T-helper 17 cell (primary cell): ENCODE measurements at places on chromosomes 12 and 14.

DNA sequence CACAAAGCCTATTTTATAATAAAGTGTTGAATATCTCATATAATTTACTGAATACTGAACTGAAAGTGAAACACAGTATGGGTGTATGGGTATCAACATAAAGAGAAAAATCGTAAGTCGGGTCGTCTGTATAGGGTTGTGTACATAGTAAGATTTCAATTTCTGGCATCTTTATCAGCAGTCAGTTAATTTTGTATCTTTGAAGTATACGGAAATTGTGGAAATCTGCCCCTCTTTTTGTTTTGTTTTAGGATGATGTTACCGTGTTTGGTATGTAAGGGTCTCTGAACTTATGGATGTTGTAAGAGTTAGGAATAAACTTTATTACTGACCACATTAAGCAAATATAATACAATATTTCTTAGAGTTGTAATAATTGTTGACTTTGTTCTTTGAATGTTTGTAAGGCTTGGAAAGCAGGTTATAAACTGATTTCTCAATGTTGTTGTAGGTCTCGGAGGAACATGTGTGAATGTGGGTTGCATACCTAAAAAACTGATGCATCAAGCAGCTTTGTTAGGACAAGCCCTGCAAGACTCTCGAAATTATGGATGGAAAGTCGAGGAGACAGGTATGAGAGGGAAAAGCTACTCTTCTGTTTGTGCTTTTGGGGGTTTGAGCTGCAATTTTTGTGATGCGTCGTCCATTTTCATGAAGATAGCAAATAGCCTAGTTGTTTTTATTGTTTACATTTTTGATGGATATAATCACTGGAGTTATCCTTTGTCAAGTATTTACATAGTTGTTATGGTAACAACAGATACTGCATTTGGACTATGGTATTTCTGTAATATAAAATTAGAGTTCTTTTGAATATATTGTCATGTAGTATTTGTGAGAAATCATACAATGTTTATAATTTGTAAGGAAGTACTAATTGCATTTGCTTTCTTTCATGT is 12.0 kb downstream of the EID3 start:
- no peak for DNase-seq

- no peak for DNase-seq
Observed at GRCh38 chr12:22951206-22951605, 326.2 kb downstream of the ETNK1 start.

DNA sequence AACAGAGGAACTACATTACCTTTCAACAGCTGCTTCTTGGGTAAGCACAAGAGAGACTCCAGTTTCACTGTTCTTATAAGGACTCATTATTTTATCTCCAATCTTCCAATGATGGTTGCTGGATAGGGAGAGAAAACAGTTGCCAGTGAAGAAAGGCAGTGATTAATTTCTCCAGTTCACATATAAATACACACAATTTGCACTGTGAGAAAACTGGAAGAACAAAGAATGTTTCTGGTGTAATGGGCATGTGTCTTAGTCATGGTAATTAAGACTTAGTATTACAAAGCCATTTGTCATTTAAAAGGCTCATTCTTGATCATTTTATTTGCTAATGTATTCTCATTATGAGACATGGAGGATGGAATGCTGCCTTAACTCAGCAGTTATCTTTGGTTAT is 78.0 kb upstream of the FAR2 start:
- no peak for DNase-seq

GRCh38 chr12:56565510-56566101 is 44.0 kb downstream of the RBMS2 start:
- no peak for DNase-seq

DNA sequence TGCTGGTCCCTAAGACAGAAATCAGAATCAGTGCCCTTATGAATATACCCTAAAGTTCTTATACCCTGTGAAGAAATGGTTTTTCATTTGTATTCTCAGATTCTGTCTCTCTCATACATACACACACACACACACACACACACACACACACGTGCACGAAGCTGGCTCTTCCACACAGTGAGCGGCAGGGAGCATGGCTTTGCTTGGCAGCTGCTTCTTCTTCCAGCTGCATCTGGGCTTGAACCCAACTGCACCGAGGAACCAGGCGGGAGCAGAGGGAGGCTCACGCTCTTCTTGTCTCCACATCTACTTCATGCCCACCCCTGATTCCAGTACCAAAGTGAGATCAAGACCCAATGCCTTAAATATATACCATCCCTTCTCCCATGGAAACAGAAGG is 19.4 kb downstream of the GRIN2B start:
- DNase-seq, result no peak

DNA sequence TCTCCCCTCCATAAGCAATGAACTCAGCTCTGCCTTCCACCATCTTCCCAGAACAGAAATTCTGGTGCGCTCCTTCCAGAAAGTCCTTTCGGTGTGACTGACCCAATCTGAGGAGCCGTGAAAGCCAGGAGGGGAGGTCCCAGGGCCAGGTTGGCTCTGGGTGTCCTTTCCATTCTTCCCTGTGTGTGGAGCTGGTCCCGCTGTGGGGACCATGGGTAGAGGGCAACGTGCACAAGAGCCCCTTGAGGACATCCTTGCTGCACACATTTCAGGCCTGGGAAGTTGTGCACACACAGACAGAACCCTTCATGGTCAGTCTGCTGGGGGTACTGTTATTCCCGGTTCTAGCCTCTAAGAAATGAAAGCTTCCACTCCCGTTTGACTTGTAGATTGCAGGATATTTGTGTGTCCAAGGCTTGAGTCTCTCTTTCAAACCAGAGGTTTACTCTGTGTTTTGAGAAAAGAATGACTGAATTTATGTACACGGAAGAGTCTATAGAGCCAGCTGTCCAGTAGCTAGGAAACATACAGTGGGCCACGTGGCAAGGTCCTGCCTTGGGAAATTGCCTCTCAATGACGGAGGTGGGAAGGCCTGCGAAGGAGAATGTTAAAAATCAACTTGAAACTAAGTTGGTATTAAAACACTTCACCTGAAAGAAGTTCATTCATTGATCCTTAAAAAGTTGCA is 10.1 kb downstream of the NFKBIA start:
- no peak for DNase-seq

DNA sequence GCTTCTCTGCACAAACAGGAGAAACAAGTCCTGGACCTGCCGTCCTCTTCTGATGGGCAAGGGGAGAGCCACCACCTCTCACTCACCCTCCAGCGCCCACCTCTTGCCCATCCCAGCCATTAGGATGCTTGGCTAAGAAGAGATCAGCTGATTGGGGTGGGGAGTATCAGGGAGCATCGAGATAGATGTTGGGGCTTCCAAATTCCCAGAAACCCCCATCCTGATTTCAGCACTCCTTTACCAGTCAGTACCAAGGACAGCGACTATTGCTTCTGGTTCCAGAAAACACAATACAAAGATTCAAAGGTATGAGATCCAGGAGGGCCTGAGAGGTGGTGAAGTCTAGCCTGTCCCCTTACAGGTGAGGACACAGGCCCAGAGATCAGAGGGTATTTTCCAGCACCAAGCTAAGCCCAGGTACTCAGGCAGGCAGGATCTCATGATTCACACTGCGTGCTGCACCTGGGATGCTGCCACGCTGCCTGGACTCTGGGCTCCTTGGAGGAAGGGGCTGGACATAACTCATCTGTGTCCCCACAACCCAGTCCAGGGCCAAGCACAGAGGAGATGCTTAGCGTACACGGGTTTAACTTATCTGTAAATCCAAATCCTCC is 76.6 kb downstream of the TUNAR start:
- DNase-seq, result no peak

DNA sequence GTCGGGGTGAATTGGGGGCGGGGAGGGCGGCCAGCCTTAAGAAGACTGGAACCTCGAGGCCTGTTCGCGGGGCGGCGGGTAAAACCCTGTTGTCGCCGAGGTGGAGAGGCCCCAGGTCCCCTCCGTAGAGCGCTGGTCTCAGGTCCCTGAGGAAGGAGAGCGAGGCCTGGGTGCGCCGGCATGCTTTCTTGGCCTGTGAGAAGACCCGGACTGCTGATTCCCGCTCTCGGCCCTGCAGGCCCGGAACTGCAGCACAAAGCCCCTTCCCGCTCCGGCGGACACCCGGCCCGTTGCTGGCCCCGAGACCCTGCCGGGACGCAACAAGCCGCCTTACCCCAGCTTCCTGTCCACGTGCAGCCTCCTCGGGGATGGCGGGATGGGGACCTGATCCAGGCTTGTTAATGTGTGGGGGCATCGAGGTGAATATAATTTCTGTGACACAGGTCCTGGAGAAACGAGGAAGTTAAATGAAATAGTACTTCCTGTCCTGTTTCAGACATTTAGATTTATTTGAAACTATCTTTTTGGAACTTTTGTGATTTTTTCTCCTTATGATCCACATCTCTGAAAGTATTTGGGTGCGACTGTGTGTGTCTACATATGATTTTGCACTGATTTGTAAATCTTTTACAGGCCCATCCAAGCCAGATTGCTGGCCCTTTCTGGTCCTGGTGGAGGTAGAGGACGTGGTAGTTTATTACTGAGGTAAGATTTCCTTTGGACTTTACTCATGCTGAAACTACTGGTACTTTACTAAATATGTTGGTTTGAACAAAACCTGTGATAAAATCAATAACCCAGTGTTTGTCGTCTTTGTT is 600 bp downstream of the PNN start:
- DNase-seq, result no peak

DNA sequence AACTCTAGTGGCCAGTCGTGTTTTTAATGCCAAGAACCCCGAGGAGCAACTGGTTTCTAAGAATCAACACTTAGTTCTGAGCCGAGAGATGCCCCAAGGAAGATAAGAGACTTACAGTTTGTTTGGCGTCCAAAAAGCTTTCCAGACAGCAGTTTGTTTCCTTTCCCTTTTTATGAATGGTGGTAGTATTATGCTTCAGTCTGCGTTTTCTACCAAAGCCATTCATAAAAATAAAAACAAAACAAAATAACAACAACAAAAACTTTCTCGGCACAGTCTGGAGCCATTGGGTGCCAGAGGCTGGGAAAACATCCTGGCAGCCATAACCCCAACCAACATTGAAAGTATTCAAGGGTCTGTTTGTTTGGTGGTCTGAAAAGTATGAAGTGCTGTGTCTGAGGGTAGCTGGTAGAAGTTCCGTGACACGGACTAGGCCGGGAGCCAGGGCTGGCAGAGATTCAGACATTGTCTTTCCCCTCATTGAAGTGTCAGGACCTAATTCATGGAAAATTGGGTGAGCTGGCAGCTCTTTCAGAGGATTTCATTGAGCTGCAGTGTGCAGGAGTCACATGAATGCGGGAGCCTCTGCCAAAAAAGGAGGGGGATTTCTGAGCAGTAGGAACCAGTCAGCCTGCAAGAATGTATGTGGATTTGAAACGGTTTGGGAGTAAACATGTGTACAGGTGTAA is 124.2 kb downstream of the HMGA2 start:
- DNase-seq, result no peak

- DNase-seq, result no peak
Observed at GRCh38 chr12:3042394-3042793, 34.8 kb upstream of the TSPAN9 start.

DNA sequence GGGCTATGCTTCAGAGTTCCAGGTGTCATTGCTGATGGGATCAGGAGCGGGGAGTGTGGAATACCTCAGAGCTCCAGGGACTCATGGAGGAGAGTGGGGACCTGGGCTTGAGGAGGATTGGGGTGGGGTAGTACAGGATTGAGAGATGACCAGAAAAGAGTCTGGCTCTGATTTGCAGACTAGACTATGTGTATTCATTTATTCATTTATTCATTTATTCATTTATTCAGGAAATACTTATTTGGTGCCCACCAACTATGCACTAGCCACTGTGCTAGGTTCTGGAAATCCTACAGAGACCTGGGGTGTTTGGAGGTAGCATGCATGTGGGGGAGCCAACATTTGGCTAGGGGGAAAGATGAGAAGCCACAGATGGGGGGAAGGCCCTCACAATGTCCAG is 871 bp upstream of the KRT83 start:
- no peak for DNase-seq

GRCh38 chr14:101221549-101222160 is 318.1 kb upstream of the RTL1 start:
- no peak for DNase-seq

- DNase-seq, result no peak
Observed at GRCh38 chr14:49594347-49595091, 4.2 kb upstream of the LRR1 start.

- DNase-seq, result no peak
Observed at GRCh38 chr12:109483346-109483745, 5.9 kb downstream of the UBE3B start.

DNA sequence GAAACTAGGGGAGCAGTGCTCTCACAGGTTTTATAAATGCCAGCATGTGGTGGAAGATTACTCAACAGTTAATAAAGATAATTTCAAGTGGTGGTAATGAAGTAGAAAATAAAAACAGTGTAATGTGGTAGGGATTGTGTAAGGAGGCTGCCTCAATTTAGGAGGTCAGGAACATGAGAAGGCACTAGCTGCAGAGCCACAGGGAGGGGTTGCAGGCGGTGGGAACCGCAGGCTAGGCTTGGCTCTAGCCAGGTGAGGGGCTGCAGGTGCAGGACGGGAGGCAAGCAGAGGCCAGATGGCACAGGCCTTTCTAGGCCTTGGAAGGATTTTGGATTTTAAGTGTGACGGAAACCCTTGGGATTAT is 768 bp downstream of the METTL25 start:
- no peak for DNase-seq

DNA sequence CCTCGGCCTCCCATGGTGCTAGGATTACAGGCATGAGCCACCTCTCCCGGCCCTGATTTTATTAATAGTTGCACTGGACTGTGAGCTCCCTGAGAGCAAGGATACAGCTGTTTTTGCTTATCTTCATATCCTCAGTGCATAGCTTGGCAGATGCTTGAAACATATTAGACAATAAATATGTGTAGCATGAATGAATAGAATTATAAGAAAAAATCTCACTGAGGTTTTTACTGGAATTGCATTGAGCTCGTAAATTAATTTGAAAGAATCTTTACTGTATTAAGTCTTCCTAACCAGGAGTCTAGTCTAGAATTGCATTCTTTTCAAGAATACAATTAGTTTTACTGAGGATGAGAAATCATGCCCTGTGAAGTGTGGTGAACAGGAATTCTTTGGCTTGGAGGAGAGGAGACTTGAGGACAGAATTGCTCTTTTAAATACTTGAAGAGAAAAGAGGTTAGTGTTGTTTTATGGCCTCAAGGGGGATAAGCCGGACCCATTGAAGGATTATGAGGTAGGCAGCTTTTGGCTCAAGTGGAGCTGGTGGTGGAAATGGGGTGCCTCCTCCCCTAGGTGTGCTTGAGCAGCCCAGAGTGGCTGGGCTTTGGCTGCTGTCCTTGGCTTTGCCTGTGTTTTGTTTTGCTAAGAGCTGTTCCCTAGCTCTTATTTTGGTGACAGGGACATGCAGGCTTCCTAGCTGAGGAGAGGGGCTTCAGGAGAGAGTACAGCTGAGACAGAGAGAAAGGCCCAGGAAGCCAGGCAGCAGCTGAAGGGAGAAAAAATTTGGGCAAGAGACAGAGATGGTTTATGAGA is 34.0 kb downstream of the PLEKHD1 start:
- DNase-seq, result no peak

DNA sequence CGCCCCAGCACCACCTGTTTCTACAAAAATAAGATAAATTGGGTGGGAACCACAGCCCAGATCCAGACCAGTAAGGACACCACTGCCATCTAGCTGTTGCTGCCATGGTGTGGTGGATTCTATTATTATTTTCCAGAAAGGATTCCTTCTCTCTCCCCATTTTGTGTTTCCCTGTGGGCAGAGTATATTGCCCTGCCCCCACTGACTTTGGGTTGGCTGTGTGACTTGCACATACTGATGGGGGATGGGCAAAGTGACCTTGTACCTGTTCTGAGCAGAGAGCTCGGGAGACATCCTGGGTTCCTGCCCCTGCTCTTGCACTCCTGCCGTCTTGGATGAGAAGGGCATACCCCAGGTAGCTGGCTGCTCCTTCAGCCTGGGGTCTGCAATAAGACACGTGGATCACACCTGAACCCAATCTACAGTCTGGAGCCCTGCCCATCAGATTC is 24.3 kb downstream of the MOAP1 start:
- DNase-seq, result no peak

GRCh38 chr12:9388379-9388778 is 180.2 kb upstream of the PZP start:
- DNase-seq, result no peak
